ENCODE measurements at places on chromosomes 13 and 19.

- DNase-seq = no peak
These were observed 17.2 kb upstream of the CYSLTR2 start for GRCh38 chr13:48636550-48636949.

- DNase-seq = no peak
These were observed 5.8 kb downstream of the CERS1 start for GRCh38 chr19:18889949-18890745.

DNA sequence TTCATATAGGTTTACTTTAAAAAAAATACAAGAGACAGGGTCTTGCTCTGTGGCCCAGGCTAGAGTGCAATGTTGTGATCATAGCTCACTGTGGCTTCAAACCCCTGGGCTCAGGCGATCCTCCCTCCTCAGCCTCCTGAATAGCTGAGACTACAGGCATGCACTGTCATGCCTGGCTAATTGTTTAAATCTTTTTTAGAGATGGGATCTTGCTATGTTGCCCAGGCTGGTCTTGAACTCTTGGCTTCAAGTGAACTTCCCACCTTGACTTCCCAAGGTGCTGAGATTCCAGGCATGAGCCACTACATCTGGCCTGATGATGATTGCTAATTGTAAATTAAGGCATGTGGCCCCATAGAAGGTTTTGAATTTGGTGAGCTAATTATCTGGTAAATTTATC, 35.4 kb upstream of the ADGRE1 start:
- no peak for DNase-seq

DNA sequence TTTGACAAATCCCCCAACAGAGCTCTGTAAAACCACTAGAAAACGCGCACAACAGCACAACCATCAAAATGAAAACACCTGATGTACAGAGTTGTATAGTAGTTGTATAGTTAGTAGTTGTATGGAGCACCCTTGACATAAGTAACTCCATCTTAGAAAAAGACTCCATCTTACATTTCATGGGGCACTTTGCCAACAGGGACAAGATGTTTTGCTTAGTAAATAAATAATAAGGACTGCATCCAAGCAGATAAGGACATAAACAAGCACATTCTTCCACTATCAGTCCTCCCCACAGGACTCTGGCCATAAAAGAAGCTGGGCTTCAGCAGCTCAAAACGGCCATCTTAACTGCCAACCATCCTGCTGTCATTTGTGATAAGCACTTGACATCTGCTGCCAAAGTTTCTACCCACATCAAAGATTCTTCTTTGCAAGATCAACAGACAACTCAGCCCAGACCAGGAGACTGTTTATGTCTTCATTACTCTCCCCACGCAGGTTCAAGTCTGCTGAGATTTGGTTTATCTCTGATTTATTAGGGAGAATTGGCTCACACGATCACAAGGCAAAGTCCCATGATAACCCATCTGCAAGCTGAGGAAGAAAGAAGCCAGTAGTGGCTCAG, 20.7 kb upstream of the ZNF331 start:
- DNase-seq = no peak

DNA sequence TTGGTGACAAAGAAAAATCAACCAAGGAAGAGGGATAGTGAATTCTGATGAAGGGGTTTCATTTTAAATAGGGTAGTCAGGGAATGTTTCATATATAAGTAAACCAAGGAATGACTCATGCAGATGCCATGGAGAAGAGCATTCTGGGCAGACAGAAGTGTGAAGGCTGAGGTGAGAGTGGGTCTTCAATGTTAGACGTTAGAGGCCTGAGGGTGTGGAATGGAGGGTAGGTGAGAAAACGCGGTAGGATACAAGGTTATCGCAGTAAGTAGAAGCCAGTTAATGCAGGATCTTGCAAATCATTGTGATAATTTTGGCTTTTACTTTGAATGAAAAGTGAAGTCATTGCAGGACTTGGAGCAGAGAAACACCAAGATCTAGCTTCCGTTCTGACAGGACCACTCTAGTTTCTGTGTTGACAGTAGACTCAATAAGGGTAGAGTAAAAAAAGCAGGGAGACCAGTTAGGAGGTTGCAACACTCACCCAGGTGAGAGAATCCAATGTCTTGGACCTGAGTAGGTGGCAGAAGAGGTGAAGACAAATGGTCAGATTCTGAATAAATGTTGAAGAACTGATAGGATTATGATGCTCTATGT, 225.2 kb upstream of the TMTC4 start:
- no peak for DNase-seq

DNA sequence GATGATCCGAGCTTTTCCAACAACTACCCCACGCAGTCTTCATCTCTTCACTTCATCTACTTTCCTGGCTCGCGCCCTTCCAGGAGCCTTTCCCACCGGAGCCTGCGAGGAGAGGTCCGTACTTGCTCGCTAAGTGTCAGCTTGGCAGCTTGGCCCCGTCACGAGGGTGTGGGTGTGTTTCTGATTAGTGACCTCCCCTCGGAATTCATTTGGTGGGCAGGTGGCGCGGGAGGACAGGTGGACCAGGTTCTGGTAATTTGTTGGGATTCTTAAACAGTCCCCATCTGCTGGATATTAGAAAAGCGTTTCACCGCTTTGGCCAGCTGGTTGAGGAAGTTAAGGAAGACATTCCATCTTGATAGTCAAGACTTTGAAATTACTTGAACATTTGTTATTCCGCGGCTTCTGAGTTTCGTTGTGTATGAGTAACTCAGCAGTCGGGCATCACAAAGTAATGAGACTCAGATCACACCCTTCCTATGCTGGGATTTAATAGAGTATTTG, 515 bp downstream of the UFM1 start:
- no peak for DNase-seq

DNA sequence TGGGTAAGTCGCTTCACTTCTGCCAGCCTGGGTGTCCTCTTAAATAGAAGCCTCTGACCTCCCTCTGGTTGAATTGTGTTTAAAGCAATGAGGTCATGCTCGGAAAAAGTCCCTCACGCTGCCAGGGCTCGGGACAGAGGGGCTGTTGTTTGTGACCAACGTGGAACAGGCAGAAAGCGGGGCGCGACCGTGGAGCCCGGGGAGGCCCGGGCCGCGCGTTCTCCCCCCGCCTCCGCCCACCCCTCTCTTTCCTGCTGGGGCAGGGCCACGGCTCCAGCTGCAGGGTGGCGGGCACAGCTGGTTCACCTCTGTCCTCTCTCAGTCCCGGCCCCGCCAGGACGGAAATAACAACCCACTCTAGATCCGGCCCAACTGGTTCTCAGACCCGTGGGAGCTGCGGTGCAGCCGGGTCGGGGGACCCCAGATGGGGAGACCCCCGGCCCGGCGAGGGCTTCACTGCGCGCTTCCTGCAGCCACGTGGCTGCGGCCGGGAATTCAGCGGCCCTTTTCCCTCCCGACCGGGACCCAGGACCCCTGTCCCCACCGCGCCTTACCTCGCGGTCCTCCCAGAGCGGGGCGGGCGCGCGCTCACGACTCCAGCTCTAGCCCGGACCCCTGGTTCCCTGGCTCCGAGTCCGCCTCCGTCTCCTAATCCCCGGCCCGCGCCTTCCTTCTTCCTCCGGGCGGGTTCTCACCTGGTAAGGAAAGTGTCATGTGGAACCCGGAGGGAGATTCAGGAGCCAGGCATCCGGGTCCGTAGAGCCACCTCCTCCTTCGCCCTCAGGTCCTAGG, 1.9 kb downstream of the CDC42EP5 start:
- DNase-seq = no peak

DNA sequence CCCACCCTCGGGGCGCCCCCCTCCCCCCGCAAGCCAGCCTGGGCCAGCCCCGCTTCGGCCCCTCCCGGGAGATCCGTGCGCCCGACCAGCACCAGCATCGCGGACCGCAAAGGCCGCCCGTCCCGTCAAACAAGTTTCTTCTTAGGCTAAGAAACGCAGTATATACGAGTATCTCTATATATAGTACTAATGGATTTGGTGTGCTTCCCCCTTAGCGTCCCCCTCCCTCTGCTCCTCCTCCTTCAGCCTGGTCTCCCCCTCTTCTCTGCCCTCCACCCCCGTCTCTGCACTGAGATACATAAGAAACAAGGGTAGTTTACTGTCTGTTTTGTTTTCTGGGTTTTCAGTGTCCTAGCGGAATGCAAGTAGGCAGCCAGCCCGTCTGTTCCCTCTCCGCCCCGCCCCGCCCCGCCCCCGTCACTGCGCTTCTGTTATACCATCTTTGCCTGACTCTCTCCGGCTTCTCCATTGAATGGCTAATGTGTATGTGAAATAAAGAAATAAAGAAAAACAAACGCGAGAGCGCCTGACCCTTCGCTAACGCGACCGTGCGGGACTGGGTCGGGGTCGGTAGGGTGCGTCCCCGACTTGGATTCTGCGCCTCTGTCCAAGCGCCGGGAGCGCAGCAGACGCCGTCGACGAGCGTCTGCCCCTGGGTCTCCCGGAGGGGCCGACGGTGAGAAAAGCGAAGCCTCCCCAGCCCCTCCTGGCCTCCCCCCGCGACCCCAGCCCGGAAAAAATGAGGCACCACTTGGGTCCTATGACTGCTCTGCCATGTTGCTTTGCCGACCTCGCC, 4.2 kb downstream of the LYL1 start:
- DNase-seq = no peak

DNA sequence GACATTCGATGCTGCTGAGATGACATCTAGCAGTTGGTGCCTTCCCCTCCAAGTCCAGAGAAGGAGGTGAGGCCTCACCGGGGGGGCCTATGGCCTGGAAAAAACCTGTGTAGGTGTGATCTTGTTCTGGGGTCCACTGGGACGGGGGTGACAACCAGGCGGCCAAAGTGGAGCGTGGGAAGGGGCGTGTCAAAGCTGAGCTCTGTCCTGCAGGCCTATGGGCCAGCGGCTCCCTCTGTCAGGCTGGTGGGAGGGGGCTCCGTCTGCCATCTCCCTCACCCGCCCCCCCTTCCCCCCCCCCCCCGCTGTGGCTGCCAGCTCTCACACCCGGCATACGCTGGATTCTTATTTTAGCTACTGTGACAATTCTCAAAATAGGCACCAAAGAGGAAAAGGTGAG, 56.7 kb upstream of the UQCRFS1 start:
- DNase-seq = no peak

- no peak for DNase-seq
These were observed 12.9 kb upstream of the RNF113B start for GRCh38 chr13:98189841-98190505.

DNA sequence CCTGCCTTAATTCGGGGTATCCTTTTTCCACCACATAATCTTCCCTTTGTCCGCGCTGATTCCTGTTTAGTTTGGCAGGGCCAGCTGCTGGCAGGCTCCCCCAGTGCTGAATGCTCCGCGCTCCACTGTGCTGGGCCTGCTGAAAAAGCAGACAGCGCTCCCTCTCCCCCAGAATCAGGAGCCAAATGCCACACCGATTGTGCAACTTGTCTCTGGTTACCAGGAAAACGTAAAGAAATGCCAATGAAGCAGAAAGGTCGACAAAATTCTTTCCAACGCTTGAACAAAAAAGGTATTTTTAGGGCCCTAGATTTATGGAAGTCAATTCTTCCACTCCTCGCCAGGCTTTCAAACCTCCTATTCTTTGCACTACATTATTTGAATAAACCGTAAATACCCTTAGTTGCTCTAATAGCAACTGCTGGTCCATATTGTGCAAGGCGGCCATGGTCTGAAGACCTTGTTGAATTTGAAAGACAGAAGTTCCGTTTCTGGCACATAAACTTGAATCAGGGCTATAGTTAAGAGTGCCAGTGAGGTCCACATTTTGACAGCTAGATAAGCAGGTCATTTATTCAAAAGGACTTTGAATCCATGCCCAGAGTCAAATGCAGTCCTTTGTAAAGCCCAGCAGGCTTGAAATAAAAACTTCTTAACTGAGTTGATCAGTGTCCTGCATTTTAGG, 206.7 kb upstream of the RFC3 start:
- no peak for DNase-seq

DNA sequence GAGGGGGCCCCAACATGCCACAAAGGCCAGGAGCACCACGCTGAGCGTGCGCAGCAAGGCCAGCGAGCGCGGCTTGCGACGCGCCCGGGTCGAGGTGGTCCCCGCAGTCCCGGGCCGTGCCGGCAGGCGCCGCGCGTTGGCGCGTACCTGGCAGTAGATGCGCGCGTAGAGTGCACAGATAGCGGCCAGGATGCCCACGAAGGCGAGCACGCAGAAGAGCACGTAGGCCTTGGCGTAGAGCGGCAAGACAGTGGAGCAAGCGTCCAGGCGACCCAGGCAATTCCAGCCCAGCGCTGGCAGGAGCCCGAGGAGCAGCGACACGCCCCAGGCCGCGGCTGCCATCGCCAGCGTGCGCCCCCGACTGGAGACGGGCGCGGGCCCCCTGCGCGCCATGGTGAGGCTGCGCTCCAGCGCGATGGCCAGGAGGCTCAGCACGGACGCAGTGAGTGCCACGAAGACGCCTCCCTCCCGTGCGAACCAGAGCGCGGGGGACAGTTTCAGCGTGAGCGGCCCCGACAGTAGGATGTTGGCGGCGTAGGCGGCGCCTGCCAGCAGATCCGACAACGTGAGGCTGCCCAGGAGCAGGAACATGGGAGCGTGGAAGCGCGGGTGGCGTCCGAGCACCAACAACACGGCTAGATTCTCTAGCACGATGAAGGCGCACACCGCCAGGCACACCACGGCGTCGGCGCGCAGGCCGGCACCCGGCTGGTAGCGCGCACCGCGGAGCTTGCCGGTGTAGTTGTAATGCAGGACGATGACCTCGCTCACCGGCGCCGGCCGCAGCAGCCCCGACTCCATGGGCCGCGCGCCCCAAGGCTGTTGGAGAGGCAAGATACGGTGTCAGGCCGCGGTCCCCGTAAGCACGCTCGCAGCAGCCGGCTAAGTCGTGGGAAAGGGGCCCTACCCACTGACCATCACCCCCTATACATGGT, 2.8 kb downstream of the S1PR5 start:
- no peak for DNase-seq

GRCh38 chr13:32391101-32391619, 36.8 kb downstream of the N4BP2L1 start:
- DNase-seq = no peak

GRCh38 chr19:7533281-7533885, 2.1 kb upstream of the PNPLA6 start:
- DNase-seq = no peak

DNA sequence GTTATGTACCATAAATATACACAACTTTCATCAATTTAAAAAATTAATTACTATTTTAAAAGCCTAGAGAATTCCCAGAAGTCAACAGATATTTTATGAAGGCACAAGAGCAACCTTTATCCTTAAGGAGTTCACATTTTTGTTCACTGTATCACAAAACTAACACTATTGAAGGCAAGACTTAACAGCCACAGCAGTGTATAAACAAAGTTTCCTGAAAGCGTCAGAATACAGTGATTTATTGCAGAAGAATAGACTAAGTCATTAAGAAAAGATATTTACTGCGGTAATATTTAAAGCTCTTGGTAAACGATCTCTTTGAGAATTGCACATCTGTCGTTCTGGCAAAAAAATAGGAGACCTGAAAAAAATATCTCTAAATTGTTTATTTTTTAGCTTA, 419.3 kb upstream of the NBEA start:
- DNase-seq = no peak
